Stimulated activated CD4-positive, alpha-beta T cell treated with anti-CD3 and anti-CD28 coated beads, Interleukin-2, amount 100 ng/mL, for 24 hours (primary cell): ENCODE measurements at places on chromosomes 16 and 17.

- no peak for DNase-seq
Observed at GRCh38 chr17:29749045-29749825, 126.5 kb upstream of the CORO6 start.

DNA sequence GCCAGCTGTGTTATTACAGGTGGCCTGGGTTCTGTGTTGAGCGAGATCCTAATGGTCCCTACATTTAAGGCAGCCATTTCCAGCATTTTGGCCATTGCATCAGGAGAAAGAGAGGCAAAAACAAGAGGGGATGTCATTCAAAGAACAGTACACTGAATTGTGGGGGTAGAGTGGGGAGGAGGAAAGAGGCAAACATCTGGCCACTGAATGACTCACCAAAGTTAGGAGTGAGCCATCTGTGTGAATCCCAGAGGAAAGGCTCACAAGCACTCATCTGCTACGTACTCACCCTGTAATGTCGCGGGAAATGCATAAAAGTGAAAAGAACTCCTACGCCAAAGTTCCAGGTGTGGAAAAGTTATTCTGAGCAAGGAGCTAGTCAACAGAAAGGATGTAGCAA, 16.7 kb downstream of the KRABD2 start:
- no peak for DNase-seq

DNA sequence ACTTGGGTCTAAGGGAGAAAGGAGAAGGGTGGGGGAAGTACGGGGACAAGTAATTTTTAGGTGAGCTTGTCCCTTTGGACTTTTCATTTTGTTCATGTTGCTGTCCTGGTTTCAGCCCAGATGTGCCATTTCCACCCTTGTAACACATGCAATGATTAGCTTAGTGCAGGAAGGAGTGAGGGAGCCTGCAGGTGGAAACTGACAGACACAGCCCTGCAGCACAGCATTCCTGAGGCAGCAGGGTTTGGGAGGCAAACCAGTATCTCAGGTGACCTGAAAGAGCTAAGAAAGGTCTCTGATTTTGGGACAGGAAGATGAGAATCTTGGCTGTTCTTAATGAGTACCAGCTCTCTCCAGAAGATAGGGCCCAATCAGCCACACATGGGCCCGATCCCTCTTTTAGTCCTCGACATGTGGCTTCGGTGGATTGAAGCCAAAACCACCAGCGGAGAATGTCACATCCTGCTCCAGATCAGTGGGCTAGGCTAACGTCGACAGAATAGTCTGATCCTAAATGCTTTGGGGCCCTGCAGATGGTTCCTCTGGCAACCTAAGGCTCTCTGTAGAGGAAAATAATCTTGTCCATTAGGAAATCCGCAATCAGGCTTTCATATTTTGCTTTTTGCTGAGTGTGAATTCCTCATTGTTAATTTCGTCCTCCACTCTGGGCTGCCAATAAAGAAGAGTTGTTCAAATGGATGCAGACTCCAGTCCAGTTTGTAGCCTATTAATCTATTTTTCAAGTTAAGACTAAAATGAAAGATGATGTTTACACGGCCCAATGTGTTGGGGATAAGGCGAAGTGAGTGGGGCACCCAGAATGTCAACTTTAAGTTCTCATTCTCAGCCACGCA, 3.8 kb upstream of the RNF157 start:
- DNase-seq, result no peak

GRCh38 chr16:4915226-4915761, 21.7 kb downstream of the PPL start:
- no peak for DNase-seq

DNA sequence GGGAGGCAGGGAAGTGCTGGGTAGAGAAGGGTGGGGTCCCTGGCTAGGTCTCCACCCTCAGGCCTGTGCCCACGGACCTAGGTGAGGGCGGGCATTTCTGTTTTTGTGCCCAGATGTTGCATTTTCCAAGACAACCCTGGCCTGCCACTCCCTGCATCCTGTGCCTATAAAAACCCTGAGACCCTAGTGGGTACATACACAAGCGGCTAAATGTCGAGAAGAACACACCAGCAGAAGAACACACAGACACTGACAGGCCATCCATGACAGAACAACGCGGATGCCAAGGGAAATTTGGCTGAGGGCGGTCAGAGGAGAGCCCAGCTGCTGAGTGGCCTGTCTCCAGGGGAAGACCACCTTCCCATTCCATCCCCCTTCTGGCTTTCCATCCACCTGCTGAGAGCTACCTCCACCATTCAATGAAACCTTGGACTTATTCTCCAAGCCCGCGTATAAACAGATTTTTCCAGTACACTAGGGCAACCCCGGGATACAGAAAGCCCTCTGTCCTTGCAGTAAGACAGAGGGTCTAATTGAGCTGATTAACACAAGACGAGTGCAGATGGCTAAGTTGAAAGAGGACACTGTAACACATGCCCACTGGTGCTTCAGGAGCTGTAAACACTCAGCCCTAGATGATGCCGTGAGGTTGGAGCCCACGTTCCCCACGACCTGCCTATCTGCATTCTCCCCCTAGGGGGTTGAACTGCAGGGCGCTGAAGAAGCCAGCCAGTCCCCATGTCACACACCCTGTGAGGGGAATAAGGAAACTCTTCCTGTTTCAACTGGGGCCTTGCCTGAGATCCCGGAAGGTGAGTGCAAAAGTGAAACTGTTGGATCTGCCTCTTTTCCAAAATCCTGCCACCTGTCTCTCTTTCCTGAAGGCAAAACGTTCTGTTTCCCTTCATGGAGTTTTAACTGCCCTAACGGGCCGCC, 147.2 kb upstream of the COX10 start:
- no peak for DNase-seq

GRCh38 chr16:29975811-29976511, 2.3 kb downstream of the TAOK2 start:
- no peak for DNase-seq

GRCh38 chr16:55508941-55509931, at the start of gene LPCAT2:
Gene LPCAT2 (plus strand): TSS chr16:55509072. CDS start chr16:55509182, 110 bp downstream.
- peak; percentile 33 for DNase-seq

DNA sequence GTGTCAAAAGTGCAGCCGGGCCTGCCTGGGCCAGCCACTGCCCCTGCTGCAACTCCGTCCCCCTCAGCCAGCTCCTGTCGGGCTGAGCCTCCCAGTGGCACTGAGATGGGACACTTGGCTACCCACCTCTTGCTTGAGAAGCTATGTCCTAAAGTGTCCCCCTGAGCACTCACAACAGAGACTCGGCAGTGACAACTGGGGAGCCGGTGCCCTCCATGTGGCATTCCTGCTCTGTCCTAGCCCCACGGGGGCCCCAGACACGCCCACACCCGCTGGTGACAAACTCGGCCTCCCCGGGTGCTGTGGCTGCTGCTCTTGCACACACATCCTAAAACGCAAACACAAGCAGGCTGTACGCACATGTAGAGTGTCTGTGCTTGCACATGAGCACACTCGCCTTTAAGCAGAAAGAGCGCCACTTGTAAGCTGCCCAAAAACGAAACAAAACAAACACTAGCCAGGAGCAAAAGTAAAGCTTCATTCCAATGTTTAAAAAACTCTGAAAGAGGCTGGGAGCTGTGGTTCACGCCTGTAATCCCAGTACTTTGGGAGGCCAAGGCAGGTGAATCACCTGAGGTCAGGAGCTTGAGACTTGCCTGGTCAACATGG, 253.9 kb downstream of the RBFOX3 start:
- no peak for DNase-seq

DNA sequence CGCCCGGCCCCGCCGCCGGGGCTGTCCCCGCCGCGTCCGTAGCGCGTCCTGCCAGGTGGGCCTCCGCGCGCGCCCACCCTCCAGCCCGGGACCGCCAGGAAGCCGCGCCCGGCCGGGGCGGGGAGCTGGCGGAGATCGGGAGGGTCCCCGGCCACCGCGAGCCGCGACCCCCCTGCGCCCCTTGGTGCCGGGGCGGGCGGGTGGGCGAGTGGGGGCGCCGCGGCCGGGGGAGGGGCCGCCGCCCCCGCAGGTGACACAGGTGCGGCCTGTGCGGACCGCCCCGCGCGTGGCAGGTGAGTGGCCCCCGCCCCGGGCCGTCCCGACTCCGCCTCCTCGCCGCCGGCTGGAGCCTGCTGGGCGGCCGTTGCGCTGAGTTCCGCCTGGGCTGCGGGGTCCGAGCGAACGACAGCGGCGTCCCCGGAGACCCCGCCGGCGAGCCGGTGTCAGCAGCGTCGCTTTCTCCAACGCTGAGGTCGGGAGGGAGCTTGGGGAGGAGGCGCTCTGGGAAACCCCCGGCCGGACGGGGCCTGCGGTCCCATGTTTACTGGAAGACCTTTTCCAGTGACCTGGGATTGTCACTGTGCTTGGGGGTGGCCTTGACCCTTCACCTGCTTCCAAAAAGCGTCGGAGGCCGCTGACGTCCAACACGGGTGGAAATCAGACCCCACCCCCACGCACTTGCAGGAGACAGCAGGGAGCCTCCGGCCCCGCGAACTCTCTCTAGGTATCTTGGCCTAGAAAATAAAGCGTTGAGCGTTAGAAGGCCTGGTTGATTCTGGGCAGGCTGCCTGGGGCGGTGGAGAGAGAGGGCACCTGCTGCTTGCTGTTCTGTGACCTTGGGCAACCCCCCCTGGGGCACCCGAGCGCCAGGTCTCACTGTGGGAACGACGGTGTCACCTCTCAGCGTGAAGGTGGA, 542 bp downstream of the KLHL36 start:
- peak; percentile 58 for DNase-seq

- no peak for DNase-seq
Observed at GRCh38 chr17:78121801-78122215, 6.7 kb downstream of the TMC6 start.

DNA sequence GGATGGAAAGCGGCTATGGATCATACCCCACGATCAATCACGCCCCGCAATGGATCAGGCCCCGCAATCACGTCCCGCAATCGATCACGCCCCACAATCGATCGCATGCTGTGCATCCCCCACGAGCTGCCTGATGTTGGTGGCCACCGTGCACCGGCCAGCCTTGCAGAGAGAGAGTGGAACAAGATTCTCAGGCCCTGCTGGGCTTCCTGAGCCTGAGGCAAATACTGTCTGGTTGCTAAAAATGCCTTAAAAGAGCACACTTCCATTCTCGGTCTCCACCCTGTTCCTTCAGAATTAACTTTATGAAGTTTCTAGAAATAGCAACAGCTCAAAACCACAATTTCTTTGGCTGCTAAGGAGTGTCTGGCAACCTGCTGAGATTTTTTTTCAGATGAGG, 81.5 kb downstream of the VPS53 start:
- DNase-seq, result no peak

- DNase-seq, result no peak
Observed at GRCh38 chr17:31741371-31741770, 117.7 kb downstream of the COPRS start.

GRCh38 chr16:68520649-68521086, 18.4 kb upstream of the ZFP90 start:
- peak; percentile 87 for DNase-seq
